Neuronal stem cell (in vitro differentiated cells): ENCODE measurements at places on chromosomes 7 and 10.

- H3K36me3 ChIP-seq = no peaks in the 10 kb centered on the region
- no peak overlapping the region for H3K27ac ChIP-seq
Observed at GRCh38 chr10:92091965-92092364, 168.4 kb downstream of the BTAF1 start.

DNA sequence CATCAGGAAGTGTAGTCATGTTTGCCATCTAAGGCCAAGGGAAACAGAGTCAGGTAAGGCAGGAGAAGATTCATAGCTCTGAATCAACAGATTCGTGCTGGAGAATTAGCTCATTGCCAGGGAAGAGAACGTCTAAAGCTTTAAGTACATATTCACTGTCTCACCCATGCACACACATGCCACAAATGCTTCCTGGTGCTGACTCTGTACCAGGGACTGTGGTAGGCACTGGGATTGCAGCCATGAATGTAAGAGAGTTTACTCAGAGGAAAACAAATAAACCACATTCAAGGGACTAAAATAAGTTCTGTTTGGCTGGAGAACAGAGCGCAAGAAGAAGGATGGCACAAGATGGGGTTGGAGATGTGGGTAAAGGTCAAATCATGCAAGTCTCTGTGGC, 89.8 kb upstream of the HPS1 start:
- no peak overlapping the region for H3K27ac ChIP-seq
- no peaks in the 10 kb centered on the region for H3K27me3 ChIP-seq
- no peaks in the 10 kb centered on the region for H3K4me1 ChIP-seq

DNA sequence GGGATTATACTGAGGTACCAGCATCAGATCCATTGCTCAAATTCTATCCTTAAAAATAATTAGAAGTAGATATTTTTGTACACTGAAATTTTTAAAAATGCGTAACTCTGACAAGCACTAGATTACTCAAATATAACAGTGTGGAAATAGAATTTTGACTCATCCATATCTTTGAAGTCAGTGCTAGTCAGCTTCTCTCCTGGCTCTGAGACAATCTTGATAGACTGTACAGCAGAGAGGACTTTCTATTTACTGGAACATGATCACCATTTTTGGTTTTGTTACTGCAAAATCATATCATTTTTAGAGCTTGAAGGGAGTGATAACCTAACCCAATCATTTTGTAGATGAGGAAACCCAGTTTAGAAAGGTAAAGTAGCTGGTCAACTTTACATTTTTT, 195.0 kb downstream of the MTERF1 start:
- no peaks in the 10 kb centered on the region for H3K27me3 ChIP-seq
- H3K27ac ChIP-seq = no peak overlapping the region
- H3K4me3 ChIP-seq = no peak overlapping the region

DNA sequence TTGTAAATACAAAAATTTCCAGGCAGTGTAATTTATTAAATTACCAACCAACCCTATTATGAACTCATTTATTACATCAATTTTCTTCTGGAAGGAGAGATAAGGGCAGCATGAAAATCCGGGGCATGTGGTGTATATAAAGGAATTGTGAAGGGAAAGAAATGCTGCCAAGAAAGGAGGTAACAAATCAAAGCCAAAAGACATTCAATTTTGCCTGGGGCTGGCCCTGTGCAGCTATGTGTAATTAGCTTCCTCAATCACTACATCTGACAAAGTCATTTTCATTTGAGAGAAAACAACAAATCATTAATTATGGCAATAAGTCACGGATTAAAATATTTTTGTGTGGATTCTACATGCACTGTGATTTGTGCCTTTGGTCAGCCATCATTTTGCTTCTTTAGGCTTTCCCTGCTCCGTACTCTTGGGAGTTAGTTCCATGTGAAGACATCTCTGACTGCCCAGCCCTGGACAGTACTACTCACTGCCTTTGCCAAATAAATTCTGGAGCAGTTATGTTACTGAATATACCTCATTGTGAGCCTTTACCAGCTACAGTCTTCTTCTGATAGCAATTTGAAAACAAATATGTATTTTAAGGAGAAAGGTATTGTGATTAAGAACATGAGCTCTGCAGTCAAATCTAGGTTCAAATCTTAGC, 191.7 kb downstream of the RELN start:
- H3K36me3 ChIP-seq = no peaks in the 10 kb centered on the region
- H3K4me3 ChIP-seq = no peak overlapping the region
- H3K27ac ChIP-seq = no peak overlapping the region
- H3K4me1 ChIP-seq = no peaks in the 10 kb centered on the region
